ENCODE measurements at places on chromosomes 3 and 15.
A peak's percentile ranks its signal among the peaks of the same experiment; 100 is the strongest.

DNA sequence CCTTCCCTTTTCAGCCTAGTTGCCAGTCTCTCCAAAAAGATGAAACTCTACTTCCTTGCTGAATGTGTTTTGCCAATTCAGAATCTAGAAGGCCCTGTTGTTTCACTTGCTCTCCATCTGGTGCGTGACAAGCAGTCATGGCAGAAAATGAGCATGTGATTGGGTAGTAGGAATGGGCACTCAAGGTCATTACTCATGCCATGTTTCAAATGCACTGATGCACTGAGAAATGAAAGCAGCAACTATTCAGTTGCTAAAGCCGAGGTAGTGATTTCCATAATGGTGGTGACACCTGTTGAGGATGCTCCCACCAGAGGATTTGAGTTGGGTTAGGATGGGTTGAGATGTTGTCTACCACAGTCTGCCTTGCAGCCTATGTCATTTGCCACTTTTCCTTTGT is 12.7 kb downstream of the ZBTB38 start:
- DNase-seq = no peak
- H3K27me3 ChIP-seq = no peaks in the 10 kb centered on the region
- H3K27ac ChIP-seq = peak overlapping the region; percentile 12

GRCh38 chr3:31086698-31087097 is 192.2 kb upstream of the GADL1 start:
- H3K36me3 ChIP-seq = no peaks in the 10 kb centered on the region
- DNase-seq = no peak
- no peaks in the 10 kb centered on the region for H3K4me1 ChIP-seq
- no peak overlapping the region for H3K27ac ChIP-seq
- no peak overlapping the region for H3K4me3 ChIP-seq

DNA sequence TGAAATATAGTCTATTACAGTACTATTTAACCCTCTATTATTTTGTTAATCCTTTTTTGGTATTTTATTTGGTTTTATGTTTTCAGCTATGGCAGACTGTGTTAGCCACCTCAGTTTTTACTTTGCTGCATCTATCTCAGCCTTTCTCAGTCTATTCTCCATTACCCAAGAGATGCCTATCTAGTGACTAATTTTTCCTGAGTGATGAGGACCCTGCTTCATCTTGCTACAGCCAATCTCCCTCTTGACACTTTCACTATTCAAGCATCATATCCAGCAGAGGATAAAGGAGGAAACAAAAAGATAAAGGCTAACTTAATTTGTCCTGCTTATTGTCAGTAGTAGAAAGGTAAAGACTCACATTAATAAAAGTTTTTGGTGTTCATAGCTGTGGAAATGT is 141.8 kb upstream of the NECTIN3 start:
- H3K27ac ChIP-seq = no peak overlapping the region
- H3K4me3 ChIP-seq = no peak overlapping the region
- DNase-seq = no peak
- H3K36me3 ChIP-seq = no peaks in the 10 kb centered on the region
- H3K27me3 ChIP-seq = no peaks in the 10 kb centered on the region

DNA sequence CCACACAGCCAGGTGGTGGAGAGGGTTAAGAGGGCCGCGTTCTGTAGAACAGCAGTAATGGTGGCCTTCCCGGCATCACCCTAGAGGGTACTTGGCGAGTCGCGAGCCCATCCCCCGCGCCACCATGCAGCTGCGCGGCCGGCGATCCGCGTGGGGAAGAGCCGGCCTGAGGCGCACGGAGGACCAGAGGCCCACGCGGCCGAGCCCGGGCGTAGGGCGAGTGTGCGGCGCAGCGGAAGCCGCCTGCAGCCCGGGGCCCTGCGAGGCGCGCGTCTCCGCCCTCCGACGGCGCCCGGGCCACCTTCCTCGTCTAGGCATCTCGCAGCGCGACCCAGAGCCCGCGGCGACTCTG is 423 bp downstream of the TKT start:
- peaks cover 30% of the 10 kb centered on the region for H3K36me3 ChIP-seq
- no peak for DNase-seq
- peaks cover 44% of the 10 kb centered on the region for H3K4me1 ChIP-seq
- peak overlapping the region; percentile 79 for H3K27ac ChIP-seq
